ENCODE measurements at places on chromosomes 5 and 9.

GRCh38 chr9:134590240-134591081 lies 51.1 kb upstream of the COL5A1 start:
- DNase-seq = no peak

DNA sequence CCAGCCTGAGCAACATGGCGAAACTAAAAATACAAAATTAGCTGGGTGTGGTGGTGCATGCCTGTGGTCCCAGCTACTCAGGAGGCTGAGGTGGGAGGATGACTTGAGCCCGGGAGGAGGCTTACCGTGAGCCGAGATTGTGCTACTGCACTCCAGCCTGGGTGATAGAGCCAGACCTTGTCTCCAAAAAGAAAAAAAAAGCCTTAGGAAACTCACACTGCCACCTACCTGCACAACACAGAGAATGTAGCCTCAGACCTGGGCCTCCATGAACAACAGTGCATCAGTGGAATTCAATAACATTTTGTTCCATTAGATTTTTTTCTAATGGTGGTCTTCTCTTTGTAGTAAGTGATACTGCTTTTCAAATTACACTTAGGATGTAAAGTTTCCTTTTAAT lies 63.8 kb upstream of the RARS1 start:
- DNase-seq = no peak

DNA sequence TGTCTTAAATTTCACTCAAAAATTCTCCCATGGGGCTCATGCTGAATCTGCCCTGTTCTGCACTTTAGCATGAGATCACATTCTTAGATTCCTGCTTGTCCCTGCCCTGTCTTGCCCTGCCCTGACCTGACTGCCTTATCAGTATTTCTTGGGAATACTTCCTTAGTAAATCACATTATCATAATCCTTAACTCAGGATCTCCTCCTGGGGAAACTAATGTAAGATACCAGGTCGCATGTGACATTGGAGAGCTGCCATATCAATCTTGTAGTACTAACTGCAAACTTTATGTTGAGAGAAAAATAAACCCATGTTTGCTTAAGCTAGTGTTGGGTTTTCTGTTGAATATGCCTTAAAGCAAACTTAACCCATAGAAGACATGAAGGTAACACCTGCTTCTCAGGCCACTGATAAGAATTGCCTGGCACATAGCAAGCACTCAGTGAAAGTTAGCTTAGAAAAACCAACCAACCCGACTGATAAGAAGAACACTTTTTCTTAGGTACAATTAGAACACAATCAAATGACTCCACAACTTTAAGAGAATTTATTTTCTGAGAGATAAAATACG lies 53.3 kb downstream of the IL33 start:
- DNase-seq = no peak

GRCh38 chr9:87255431-87256155 lies 242.1 kb upstream of the DAPK1 start:
- DNase-seq = no peak

GRCh38 chr5:167731951-167732350 lies 559.5 kb upstream of the WWC1 start:
- DNase-seq = no peak

DNA sequence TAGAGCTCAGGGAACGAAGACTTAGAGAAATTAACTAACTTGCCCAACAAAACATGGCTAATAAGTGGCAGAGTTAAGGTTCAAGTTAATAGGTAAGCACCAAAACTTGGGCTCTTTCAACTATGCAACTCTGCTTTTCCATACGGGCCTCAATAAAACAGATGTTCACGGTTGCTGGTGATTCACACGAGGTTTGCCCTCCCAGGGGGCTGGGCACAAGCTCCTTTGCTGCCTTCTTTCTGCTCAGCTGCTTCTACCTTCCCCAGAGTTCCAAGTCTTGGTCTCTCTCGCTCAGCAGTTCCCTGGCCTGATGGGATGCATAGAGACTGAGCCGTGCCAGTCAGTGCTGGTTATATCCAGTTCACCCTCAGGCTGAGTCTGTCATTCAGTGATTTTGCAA lies 217.9 kb downstream of the SREK1 start:
- no peak for DNase-seq
